ENCODE measurements at places on chromosomes 12 and 14.

GRCh38 chr14:97571866-97572555, 774.8 kb downstream of the VRK1 start:
- no peak for DNase-seq

- DNase-seq = no peak
These were observed 16.3 kb upstream of the CYP46A1 start for GRCh38 chr14:99667821-99668220.

GRCh38 chr12:125132698-125133400, 67.6 kb downstream of the AACS start:
- no peak for DNase-seq

DNA sequence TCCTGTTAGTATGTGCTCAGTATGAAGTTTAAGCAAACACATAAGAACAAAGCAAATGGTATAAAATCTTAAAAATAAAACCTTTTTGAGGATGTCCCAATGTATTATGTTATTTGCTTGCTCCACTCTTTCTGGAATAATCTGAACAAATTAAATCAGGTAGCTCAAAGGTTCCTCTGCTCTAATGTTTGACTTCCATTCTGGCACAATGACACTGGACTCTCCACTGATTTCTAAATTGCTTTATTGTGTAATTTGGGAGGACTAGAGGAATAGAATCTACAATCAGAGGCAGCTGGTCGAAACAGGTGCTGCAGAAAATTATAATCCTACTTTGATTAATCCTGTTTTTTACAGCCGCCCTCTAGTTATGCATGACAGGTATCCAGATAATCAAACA, 523.7 kb upstream of the FOXG1 start:
- no peak for DNase-seq

GRCh38 chr12:93585247-93585646, 12.8 kb downstream of the SOCS2 start:
- DNase-seq = no peak

- no peak for DNase-seq
These were observed 54.7 kb upstream of the EIF5 start for GRCh38 chr14:103279142-103280025.

- no peak for DNase-seq
These were observed 6.8 kb downstream of the USP5 start for GRCh38 chr12:6858799-6859198.

DNA sequence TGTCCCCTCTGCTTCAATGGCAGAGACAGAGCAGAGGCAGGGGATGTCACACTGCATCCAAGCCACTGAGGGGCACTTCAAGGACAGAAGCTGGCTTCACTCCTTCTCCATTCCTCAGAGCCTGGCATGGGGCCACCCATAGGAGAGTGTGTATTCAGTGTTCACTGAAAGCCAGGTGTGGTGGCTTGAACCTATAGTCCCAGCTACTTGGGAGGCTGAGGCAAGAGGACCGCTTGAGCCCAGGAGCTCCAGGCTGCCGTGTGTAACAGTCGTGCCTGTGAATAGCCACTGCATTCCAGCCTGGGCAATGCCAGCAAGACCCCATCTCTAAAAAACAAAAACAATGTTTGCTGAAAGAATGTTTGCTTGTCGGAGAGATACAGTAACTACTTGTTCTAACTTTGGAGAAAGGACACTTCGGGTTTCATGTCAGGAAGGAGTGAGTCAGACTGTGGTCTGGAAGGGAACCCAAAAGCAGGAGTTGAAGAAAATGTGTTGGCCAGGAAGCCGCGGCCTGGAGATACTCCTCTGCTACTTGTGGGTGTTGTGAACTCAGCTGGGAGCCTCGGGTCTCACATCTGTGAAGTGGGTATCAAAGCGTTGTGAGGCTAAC, 43.4 kb downstream of the ELK3 start:
- DNase-seq = no peak

GRCh38 chr14:102949801-102950451, 27.5 kb downstream of the AMN start:
- no peak for DNase-seq
